ENCODE measurements at places on chromosomes 5 and 9.

DNA sequence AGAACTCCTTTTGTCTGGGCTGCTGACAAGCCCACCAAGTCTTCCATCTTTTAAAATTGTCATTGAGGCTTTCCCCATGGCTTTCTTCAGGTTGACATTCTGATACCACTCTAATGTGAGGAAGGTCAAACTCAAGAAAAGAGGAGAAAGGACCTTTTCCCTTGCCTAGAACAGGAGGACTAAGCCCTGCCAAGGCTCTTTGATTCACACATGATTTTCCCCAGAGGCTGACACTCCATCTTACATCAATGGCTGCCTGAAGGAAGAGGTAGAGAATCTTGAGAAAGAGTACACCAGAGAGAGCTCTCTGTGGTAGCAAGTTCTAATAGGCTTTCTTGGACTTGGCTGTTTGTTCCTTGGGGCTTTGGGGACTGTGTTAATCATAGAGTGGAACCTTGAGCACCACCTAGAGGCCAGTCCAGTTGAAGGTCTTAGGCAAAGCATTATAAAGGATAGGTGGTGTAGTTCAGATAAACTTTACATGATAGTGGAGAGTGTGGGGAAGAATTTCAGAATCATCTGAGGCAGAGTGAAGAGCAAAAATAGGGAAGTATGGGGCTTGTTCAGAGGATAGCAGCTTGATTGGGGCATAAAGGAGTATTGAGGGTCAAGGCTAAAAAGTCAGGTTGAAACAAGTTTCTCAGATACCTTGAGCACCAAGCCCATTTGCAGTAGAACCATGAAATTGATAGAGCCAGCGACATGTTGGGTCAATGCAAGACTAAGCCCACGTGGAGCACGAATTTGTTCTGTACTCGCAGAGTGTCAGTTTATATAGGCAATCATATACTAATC lies 36.7 kb downstream of the NDFIP1 start:
- DNase-seq: peak; percentile 57

- no peak for DNase-seq
These were observed 85.6 kb upstream of the CCDC112 start for GRCh38 chr5:115381911-115382662.

GRCh38 chr9:115596021-115596745 lies 478.2 kb upstream of the TNC start:
- no peak for DNase-seq

DNA sequence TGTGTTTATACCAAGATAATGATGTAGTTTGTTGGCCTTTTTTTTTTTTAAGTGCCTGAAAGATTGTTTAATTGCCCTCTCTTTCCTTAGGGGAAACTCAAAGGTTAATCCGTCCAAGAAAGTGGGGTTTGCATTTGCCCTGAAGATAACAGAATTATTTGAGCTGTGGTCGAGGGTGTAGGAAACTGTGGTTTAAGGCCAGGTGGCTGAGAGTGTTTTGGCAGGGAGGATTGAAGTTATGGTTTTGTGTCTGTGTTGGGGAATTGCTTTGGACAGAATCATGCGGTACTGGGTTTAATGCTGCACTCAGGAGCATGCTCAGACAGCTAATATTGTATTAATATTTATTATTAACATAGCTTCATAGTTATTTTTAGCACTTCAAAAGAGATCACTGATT lies 509.8 kb downstream of the EBF1 start:
- DNase-seq: no peak

DNA sequence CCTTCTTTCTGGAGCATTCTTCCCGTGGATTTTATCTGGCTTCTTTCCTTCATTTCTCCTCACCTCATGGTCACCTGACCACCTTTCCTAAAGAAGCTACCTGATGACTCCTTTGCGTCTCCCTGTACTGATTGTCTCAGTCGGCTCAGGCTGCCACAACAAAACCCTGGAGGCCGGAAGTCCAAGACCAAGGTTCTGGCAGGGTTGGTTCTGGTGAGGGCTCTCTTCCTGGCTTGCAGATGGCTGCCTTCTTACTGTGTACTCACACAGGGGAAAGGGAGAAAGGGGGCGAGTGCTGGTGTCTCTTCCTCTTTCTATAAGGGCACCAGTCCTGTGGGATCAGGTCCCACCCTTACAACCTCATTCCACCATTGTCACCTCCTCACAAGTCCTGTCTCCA lies 140.0 kb downstream of the SYK start:
- no peak for DNase-seq

- no peak for DNase-seq
These were observed 59.2 kb upstream of the OTP start for GRCh38 chr5:77697692-77698091.

- no peak for DNase-seq
These were observed 68.7 kb upstream of the GRHPR start for GRCh38 chr9:37353791-37354190.

DNA sequence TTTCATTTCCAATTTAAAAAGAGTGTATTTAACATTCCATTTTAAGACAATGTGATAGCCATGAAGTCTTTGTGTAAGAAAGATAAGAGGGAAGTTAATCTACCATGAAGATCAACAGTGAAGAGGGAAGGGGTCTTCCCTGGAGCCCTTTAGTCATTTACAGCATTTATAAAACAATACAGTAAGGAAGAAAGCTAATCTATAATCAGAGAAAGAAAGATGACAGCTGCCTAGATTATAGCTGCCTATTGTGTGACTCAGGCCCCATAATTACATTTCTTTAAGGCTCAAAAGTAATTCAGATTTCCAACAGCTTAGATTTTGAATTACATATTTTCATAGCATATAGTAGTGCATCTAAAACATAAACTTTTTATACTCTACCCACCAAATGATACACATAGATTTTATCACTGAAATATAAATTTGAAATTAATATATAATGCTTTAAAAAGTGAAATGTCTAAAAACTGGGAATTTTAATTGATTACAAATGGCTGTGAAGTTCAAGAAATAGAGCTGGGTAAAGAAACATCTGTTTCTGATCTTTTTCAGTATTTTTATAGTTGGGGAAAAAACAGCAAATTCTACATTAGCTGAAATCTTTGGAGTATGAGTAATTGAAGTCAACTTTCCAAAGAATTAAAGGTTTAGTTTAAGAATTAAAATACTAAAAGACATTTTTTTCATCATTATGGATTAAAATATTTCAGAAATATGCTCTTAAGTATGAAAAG lies 89.6 kb downstream of the RIC1 start:
- no peak for DNase-seq

DNA sequence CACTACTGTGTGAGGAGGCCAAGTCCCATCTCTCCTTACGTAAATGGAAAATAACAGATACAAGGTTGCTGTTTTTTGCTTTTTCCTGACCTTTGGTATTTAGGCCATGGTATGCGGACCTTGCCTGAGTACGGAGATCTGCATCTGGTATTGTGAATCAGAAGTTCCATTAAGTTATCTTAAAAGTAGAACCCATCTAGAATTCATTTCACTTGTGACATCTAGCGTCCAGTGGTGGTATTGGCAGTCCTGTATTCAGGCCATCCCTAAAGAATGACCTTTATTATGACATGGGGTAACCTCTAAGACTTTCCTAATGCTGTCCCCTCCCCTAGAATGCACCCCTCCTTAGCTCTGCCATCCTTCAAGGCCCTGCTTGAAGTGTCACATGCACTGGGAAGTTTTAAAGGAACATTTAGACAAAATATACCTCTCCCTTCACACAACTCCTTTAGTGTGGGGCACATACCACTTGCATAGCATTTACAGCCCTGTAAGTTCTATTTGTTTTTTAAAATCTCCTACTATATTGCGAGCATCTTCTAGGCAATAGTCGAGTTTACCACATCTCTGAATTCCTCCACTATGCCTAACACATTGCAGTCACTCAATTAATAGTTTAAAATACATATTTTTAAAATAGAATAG lies 1.9 kb upstream of the SPDL1 start:
- DNase-seq: peak; percentile 60

DNA sequence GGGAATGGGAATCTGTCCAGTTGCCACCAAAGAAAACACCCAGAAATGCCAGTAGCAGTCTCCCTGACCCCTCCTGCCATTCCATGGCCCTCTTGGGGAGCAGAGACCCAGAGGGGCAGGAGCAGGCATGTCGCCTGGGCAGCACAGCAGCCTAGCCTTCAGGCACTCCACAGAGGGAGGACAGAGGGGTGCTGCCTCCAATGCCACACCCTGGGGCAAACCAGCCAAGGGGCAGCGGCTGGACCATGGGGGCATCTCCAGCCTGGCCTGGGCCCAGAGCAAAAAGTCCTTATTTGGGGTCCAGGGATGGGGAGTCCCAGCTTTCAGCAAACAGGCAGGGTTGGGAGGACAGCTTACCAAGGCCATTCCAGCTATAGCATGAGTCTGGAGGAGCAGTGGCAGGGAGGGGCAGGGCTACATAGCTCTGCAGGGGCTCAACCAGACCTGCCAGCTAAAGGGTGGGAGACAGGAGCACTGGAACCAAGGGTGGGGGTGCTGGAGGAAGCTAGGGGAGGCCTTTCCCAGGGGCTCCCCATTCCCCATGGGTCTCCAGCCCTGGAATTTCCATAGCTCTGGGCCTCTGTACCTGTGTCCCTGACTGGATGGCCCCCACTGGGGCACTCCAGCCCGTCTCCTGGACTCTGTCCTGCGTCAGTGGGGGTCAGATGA lies 6.7 kb downstream of the BRD3 start:
- no peak for DNase-seq

DNA sequence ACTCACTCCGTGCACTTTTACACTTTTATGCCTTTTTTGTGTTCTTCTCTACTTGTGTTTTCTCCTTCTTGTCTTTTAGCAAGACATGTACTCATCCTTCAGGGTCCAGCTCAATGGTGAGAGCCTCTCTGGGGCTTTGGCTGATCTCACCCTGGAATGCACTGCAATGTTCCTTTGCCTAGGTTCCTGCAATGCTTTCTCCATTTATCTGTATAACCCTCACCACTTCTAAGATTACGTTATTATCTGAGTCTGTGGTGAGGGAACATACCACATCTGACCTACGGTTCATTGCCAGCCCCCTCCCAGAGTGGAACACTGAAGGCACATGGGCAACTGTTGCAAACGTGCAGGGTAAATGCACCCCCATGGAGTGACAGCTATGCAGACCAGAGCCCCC lies 47.3 kb downstream of the KCNIP1 start:
- no peak for DNase-seq

GRCh38 chr5:157245476-157245875 lies 20.4 kb upstream of the CYFIP2 start:
- DNase-seq: no peak

- no peak for DNase-seq
These were observed 204.1 kb upstream of the EFNA5 start for GRCh38 chr5:107874795-107875194.

Data from HEK293T (cell line).